ENCODE measurements at places on chromosomes 5 and 9.

GRCh38 chr5:140133514-140134167, 7.9 kb downstream of the IGIP start:
- no peak overlapping the region for H3K4me3 ChIP-seq
- H3K36me3 ChIP-seq, result no peaks in the 10 kb centered on the region

GRCh38 chr9:33878691-33879366, 61.9 kb downstream of the UBE2R2 start:
- peaks cover 9% of the 10 kb centered on the region for H3K36me3 ChIP-seq
- no peak overlapping the region for H3K4me3 ChIP-seq
- DNase-seq, result no peak

DNA sequence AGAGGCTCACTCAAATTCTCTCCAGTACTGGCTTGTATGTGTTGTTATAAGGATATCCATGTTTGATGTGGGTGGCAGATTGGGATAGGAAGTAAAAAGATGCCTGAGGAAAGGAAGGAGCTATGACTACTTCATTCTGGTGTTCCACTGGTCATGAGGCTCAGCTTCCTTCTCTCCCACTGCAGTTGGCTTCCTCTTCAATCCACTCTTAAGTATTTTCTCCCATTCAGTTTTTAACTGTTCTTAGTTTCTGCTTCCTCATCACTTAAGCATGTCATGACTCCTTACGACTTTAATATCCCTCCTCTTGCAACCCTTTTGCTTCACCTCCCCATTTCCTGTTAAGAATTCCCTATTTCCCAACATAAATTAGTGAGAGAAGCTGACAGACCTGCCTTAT, 81.1 kb downstream of the PJA2 start:
- no peaks in the 10 kb centered on the region for H3K27me3 ChIP-seq
- no peak overlapping the region for H3K27ac ChIP-seq
- no peak overlapping the region for H3K4me3 ChIP-seq
- no peak for DNase-seq

DNA sequence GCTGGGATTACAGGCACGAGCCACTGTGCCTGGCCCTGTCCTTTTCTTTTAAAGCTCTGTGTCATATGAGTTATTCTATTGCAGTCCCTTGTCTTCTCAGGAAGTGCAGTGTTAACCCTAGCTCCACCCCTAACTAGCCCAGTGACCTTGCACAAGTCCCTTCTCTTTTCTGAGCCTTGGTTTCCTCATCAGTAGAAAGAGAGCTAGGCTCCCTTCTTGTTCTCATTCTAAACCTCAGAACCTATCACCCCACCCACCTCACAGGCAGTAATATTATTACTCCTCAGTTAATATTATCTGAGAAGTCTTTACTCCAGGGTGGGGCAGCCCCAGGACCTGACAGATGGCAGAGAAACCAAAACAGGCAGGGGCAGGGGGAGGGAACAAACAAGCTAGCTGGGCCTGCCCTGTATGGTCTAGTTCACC, 7.2 kb downstream of the CYFIP2 start:
- H3K27ac ChIP-seq, result peak overlapping the region; percentile 97
- peak; percentile 70 for DNase-seq
- H3K27me3 ChIP-seq, result no peaks in the 10 kb centered on the region
- H3K4me1 ChIP-seq, result peaks cover 86% of the 10 kb centered on the region

Data from activated CD4-positive, alpha-beta T cell treated with anti-CD3 and anti-CD28 coated beads for 36 hours (primary cell).